ENCODE measurements at places on chromosomes 4 and X.

DNA sequence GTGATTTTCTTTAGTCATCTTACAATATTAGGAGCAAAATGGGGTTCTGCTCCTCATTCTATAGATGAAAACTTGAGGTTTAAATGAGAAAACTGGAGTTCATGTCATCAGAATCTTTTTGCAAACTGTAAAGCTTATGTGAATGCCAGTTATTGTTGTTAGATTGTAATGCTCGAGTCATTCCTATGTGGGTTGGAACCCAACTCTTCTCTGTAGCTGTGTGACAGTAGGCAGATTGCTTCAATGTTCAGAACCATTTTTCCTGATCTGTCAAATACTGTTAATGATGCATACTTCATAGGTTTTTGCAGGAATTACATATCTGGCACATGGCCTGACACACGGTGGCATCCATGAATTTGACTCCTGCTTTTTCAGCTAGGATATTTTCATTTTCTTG is 178.9 kb downstream of the RAPGEF2 start:
- DNase-seq: no peak

DNA sequence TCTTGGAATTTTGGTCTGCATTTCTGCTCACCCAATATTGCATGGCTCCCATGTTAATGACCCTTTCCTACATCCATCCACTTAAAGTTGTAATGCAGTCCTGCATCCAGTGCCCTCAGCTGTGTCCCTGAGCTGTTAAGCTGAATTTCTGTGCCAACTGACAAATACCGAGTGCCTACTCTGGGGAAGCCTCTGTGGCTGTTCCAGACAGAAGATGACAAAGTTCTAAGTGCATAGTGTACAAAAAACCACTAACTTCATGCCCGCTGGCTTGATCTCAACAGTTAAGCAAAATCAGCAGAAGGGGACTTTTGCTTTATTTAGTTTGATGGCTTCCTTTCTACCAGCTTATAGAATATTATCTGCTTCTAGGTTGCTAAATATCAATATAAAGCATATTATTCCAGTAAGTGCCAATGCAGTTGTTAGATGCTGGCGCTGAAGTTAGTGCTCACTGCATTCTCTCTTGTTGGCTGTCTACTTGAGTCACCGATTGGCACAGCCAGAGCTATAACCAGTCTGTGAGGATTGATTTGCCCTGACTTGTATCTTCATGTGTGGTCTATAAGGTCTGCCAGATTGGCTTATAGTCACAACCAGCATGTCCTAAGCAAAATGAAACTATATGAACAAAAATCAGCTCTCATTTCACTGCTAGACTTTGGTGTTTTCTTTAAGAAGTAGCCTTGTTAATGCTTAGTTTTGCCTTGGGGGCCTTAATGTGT is 98.9 kb downstream of the KLHL8 start:
- peak; percentile 50 for DNase-seq

- DNase-seq: no peak
Measured at GRCh38 chrX:10591363-10592335, 28.7 kb downstream of the MID1 start.

DNA sequence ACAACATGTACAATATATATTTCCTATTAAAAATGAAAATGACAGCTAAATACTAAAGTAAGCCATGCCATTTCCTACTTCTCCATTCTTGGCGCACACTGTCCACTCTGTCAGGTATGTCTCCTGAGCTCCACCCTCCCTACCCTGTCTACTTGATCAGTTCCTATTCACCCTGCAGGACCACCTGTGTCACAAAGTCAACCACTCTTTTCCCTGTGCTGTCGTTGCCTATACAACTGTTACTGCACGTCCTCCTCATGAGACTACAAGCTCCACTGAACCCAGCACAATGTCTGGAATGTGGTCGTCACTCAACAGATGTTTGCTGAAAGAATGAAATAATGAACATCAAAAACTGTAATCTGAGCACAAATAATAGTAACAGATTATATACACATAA is 54.9 kb downstream of the SLC9A7 start:
- no peak for DNase-seq

DNA sequence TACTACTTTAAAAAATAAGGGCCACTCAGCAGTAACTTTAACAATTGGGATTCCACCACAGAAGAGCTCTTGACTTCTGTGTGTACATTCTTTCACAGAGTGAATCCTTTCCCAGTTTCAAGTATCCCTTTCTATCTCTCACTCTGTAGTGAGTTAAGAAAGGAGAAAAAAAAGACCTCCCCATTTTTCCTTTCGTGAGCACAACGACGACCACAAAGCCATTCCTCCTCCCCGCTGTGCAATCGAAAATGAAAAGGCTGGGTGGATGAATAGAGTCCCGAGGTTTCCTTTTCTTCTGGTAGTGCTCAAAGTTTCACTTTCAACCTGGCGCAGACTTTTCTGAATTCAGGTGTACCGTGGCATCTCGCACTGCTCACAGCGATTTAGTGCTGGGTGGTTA is 58.0 kb downstream of the TAB3 start:
- DNase-seq: no peak

GRCh38 chrX:2701600-2701999 is 10.5 kb downstream of the CD99 start:
- no peak for DNase-seq

GRCh38 chr4:47213106-47213505 is 181.7 kb downstream of the GABRB1 start:
- DNase-seq: no peak

DNA sequence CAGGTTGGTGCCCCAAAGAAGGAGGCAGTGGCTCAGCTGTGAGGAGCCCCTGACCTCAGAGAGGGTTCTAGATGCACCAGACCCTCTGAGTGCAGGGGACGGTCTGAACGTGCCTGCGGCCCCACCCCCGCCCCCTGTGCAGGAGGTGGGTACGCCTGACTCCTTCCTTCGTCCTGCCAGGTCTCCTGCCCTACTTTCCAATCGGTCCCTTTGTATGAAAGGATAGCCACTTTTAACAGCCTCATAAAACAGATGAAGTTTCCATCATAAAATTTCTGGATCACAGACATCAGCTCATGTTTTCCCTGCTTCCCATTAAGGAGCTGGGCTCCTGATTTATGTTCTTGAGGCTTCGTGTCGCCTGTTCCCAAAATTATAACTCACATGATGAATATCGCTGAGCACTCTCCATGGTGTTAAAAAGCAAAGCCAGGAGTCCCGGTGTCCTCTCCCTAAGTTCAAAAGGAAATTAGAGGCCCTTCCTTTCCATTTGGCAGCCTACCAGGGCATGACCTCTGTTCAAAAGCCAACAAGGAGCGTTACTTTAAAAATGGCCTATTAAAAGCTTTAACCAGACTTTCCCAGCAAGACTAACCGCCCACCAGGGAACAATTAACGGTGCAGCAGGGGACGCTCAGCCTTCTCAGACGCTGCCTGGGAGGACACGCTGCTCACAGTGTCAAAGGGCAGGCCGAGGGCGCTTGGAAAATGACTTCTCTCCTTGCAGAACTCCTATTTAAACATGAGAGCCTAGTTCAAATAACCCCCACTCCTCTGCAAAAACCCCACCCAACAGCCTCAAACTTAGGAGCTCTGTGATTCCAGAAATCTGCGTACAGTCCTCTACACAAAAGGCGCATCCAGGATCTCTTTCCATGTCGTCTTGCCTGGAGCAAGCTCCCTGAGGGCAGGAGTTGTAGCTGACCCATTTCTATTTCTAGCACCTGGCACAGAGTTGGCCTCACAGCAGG is 181.9 kb downstream of the AFAP1 start:
- DNase-seq: no peak

DNA sequence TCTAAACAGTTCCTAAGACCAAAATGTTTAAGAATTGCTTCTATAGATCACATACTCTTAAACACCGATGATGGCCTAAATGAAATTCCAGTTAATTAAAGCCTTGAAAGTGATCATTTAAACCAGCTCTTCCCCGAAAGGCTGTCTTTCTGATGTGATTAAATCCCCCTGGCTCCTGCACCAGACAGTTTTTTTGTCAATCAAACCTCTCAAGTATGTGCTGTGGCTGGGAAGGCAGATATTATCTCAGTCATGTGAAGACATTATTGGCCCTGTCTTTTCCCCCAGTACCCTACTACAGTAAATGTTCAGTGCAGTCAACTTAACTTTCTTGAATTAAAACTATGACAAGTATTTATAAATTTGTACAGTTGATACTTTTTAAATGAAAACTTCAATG is 121.0 kb upstream of the MYOZ2 start:
- no peak for DNase-seq

GRCh38 chrX:68511255-68511654 is 12.4 kb downstream of the YIPF6 start:
- no peak for DNase-seq

- DNase-seq: no peak
Measured at GRCh38 chr4:128796934-128797333, 12.6 kb upstream of the JADE1 start.

- no peak for DNase-seq
Measured at GRCh38 chrX:1903236-1903935, 288.5 kb downstream of the ASMT start.

Data from DMS 273 treated with DMSO at 0.1 percent for 48 hours (cell line).